ENCODE measurements at places on chromosomes 6 and 20.

DNA sequence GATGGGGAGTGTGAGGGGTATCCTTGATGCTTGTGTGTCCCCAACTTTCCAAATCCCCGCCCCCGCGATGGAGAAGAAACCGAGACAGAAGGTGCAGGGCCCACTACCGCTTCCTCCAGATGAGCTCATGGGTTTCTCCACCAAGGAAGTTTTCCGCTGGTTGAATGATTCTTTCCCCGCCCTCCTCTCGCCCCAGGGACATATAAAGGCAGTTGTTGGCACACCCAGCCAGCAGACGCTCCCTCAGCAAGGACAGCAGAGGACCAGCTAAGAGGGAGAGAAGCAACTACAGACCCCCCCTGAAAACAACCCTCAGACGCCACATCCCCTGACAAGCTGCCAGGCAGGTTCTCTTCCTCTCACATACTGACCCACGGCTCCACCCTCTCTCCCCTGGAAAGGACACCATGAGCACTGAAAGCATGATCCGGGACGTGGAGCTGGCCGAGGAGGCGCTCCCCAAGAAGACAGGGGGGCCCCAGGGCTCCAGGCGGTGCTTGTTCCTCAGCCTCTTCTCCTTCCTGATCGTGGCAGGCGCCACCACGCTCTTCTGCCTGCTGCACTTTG is at the start of gene TNF:
Gene TNF (plus strand): TSS at position 231 of the 567 bp plus-strand sequence. CDS start 177 bp downstream, at position 408.
- no peak for DNase-seq

DNA sequence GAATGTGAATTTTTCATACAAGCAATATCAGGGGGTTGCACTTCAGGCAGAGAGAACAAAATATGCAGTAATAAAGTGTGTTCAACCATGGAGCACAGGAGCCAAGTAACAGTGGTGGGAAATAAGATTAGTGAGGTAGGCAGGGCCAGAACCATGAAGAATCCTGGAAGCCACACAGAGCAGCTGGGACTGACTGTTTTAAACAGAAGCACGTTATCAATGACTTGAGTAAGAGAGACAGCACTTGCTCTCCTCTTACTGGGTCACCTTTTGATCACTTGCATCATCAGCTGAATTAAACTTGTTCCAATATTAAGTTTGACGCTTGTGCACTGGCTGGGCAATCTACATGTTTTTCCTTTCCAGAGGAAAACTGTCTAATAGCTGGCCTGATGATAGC is 238.5 kb downstream of the TBX18 start:
- DNase-seq = no peak

- no peak for DNase-seq
These were observed 683.0 kb upstream of the ADGRB3 start for GRCh38 chr6:67952121-67952520.

GRCh38 chr6:160273750-160274149 is 15.1 kb upstream of the SLC22A2 start:
- DNase-seq = no peak

GRCh38 chr20:805713-806112 is 27.8 kb upstream of the FAM110A start:
- DNase-seq = no peak

DNA sequence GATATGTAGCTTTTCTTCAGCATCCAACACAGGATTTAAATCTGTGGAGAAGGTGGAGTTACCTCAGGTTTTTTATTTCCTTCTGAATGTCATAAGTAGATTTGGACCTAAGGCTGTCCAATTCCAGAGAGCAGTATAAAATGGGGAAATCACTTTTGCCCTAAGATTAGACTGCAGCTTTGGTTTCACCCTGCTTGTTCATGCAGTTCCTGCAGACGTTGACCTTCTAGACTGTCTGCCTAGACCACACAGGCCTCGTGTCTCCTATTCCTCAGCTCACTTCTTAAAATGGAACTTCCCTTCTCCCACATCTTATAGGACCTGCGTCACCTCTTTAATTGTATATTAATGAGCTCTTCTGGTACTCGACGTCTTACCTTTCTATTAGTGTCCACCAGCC is 26.0 kb upstream of the C6orf62 start:
- DNase-seq = no peak

GRCh38 chr20:16368645-16369292 is 204.5 kb downstream of the KIF16B start:
- no peak for DNase-seq

DNA sequence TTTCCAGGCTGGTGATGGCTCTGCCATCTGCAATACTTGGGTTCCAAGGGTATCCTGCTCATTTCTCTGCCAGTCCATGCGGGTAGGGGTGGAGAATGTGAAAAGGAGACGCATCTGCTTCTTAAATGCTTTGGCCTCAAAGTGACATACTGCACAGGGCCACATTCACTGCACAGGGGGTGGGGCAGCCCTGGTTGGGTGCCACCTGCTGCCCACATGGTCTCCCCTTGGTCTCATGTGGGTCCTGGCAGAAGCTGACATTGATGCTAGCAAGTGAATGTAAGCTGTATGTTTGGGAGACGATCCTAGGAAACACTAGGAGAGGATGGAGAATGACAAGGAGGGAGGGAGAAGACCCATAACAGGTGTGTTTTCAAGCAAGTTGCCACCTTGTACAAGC is 140.9 kb downstream of the EDN3 start:
- no peak for DNase-seq

DNA sequence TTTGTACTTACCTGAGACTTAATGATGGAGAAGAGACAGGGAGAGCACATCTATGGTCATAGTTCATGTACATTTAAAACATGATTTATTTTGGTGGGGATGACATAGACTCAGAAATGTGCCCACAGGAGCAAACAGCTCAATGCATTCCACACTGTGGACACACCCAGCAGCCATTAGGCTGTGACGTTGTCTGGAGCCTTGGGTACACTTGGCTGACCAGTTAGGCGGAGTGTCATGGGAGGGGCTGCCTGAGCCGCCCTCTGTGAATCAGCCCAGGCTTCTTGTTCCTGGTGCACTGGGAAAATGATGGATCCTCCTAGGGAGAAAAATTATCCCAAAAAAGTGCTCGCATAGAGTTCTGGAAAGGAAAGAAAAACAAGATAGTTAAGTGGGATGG is 231.0 kb upstream of the GMDS start:
- no peak for DNase-seq

DNA sequence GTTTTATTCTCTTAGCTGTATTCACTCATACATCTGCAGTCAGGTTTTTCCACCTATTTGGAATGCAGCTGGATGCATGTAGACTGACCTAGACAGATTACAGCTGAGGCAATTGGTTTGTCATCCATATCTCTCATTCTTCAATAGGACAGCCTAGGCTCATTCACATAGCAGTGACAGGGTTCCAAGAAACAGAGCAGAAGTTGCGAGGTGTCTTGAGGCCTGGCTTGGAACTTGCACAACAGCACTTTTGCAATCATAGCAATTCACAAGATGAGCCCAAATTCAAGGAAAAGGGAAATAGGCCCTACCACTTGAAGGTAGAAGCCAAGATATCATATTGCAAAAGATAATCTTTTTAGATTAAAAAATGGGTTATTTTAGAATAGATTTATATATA is 508.9 kb upstream of the JAG1 start:
- no peak for DNase-seq

DNA sequence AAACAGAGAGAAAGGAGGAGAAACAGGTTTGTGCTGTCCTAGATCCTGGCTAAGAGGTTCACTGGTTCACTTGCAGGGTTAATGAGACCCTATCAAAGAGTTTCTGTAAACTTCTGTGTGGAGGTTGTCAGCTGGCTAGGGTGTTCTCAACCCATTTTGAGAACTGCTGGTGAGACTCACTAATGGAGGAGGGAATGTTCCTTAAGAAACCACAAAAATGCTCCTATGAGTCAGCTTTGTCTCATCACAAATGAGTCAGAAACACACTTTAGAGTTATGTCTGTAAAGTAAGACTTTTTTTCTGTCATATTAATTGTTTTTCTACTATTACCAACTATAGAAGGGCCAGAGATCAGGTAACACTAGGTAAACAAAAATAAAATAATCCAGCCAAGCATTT is 884.4 kb downstream of the PHF3 start:
- no peak for DNase-seq

- peak; percentile 80 for DNase-seq
These were observed 748 bp upstream of the ZNF292 start for GRCh38 chr6:87154641-87154992.

DNA sequence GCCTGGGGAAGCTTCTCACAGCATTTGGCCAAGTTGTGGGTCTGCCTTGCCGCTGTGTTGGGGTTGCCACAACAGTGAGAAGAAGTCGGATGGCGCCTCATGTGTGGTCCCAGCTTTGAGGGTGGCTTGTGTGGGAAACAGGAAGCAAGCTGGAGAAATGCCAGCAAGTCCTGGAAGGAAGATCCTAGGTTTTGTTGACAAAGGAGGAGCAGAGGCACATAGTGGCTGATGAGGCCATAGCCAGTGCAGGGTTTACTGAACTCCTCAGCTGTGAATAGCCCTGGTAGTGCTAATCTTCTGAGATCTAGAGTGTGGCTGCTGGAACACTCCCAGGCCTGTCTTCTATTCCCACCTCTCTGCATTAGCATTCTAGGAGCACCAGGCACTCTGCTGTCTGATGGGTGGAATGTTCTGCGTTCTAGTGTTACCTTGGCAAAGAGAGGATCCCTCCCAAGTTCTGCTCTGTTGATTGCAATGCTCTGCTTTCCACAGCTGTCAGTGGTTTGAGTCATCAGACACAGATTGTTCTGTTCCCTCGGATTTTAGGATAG is 25.2 kb downstream of the SNPH start:
- DNase-seq = peak; percentile 42

GRCh38 chr20:48002517-48002970 is 217.3 kb upstream of the SULF2 start:
- no peak for DNase-seq

DNA sequence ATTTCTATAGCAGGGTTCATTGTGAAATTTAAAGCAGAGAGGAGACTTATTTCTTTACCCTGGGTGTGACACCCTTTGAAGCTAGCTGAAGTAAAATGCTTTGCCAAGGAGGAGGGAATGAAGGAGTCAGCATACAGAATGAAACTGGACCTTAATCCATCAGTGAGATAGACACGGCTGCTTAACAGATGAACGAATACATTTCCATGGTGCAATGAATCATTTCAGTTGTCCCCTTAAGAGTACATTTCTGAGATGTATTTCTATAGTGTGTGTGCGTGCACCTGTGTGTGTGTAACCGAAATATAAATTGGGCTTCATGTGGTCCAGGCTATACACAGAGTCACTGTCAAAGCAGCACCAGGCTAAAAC is 73.8 kb upstream of the CD93 start:
- no peak for DNase-seq

DNA sequence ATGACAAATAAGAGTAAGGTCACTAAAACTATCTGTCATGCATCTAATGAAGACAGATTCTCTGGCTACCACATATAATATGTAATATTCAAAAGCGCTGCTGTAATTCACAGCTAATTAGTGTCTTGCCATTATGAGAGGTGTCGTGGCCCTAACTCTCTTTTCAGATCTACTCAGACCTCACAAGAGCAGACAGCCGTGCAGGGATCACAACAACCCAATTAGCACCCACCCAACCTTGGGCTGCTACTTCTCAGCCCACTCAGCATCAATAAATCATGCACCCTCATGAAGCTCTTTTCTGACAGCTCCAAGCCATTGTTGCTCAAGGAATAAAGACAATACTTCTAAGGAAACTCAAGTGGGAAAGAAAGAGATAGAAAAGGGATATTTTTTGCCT is 61.5 kb downstream of the FRK start:
- DNase-seq = no peak

Measured in hippocampal formation (tissue), 2 donors.